ENCODE measurements at places on chromosomes 6 and 20.

- no peak for DNase-seq
Observed at GRCh38 chr6:123169774-123170095, 173.7 kb downstream of the CLVS2 start.

GRCh38 chr6:145276756-145277155, 458.6 kb downstream of the EPM2A start:
- no peak for DNase-seq

GRCh38 chr6:32713241-32713640, 27.9 kb upstream of the HLA-DQA2 start:
- DNase-seq, result no peak

DNA sequence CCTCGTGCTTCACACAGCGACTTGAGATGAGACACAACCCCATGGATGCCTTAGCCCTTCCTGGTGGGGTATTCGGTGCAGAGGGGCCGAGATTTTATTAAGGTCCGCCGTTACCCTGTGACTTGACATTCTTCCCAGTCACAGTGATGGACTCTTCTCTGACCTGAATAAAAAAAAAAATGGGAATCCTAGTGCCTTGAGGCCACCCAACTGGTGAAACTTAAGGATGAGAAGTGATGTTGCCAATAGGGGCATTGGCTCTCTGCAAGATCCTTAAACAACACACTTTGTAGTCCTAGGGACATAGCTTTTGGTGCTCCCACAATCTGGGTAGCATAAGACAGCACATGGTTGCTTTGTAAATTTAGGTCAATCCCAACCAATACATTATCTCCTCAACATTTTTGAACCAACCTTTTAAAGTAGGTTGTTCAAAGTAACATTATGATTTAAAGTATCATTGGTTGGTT, 814 bp upstream of the ADNP start:
- no peak for DNase-seq

- no peak for DNase-seq
Observed at GRCh38 chr6:13302751-13303667, 25.3 kb downstream of the TBC1D7 start.

- no peak for DNase-seq
Observed at GRCh38 chr6:11853678-11854407, 75.2 kb upstream of the ADTRP start.

DNA sequence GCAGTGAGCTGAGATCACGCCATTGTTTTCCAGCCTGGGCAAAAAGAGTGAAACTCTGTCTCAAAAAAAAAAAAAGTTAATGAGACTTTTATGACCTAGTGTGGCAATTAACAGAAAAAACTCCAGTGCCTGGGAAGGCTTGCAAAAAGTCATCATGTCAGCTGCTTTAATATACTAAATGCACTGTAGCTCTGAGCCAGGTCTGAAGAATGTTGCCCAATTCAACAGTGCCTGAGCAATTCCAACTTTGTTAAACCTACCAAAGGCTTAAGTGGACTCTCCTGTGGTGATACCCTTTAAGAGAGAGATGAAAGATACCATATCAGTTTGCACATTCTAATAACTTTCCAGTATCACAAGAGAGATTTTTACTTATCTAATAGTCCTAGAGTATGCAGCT, 6.5 kb upstream of the ROS1 start:
- DNase-seq, result no peak

DNA sequence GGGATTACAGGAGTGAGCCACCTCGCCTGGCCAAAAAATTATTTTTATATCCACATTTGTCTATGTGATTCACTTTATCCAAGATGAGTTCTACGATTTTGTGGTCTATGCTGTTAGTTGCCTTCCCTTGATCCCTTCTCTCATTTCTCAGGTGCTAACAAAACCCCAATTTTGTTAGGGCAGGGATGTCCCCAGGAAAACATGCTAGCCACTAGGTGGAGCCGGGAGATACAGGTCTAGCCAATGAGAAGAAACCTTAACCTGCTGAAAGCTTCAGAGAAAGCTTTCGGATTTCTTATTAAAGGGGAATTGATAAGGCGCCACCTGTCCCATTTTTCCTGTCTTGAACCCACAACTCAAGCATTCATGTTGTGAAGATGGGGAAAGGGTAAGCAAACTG, 167.4 kb upstream of the OLIG3 start:
- DNase-seq, result no peak

DNA sequence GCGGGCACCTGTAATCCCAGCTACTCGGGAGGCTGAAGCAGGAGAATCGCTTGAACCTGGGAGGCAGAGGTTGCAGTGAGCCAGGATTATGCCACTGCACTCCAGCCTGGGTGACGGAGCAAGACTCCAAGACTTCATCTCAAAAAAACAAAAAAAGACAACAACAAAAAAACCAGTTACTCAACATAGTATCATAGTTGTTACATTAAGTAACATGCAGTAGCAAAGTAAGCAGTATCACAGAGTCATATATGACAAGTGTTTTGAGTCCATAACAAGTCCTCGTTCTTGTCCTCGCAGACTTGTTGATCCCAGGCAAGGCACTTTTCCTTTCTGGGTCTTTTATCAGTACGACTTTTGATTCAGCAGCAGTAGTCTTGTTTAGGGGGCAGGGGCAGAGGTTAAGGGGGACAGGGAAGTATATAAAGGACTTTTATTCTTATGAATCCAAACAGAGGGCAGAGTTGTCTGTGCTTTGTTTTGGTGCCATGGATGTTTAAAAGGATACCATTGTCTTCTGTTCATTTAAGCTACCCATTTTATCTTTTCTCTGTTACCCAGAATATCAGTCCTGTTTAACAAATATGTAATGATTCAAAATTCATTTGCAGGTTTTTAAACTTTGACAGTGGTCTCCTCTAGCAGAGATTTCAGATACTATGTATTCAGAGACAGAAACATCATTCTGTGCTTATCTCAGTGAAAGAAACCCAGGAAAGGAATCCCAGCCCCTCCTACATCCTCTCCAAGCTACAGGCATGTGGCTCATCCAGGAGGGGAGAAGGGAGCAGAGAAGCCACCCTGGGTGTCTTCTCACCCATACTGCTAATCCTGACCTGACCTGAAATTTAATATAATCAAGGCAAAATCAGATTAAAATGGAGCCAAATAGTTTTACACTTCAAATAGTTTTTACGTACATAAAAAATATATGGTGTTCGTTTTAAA, 137.9 kb upstream of the EDN1 start:
- DNase-seq, result no peak

DNA sequence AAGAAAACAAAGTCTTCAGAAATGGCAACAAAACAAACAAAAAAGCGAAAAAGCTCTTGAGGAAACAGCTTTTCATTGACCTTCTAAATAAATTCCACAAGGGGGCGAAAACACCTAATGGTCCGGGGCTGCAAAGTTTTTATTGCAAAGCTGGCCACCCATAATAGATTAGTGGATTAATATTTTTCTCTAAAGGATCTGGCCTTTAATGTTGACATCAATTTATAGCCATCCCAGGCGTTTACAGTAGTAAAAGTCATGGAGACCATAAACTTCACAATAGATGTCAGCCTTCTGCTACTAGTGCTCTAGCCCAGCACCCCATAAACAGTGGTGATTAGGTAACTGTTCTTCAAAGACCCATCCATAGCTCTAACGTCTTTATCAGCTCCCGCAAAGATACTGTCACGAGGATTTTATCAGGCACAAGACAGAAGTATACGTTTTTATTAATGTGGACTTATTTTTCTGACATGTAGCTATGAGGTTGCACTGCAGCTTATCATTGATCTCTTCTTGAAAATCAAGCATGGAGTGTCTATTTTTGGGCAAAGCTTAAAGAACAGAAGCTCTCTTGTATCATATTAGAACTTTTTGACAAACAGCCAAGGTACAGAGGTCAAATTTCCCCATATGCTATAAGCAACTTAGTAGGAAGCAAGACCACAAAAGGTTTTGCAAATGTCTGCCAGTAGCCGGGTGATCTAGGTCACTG, 4.7 kb downstream of the CITED2 start:
- DNase-seq, result no peak

GRCh38 chr20:52461582-52461981, 270.0 kb upstream of the ZFP64 start:
- DNase-seq, result no peak

- no peak for DNase-seq
Observed at GRCh38 chr20:44732327-44732726, 13.3 kb upstream of the KCNK15 start.

DNA sequence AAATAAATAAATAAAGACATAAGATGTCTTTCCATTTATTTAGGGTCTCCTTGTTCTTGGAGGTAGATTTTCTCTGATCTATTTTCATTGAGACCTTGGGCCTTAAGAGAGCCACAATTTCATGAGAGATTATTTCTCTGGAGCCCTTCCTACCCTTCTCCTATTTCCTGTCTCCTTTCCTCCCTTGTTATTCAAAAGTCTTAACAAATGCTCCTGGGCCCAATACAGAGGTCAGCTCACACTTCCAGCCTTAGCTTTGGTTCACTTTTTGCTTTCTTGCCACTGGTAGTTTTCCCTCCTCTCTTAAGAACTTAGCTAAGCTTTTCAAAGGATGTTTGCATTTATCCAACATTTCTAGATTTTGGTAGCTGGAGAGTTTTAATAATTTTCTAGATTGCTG, 44.0 kb downstream of the PTPRA start:
- no peak for DNase-seq

DNA sequence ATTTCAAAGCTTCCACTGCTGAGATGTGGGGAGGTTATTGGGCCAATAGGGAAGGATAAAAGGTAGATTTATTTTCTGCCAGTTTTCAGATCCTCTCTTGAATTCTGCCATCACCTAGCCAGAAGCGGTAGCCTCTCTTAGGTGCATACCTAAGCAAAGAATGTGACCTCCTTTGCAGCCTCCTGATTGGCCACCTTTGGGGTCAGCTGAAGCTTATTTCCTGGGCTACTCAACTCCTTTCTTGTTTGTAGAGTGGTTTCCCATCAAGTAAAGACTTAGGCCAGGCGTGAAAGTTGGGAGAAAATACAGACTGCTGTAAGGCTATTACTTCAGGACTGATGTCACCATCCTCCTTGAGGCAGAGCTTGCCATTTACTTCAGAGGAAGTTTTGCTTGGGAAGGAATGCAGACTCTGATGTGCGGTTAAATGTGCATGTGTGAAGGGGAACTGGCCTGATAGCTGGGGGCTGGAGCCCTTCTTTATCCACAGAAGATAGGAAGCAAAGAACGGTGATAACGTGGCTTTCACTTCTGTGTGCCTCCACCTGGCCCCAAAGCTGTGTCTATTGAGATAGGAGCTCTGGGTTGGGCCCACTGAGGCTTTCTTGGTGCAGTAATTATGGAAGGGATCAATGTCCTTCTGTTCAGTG, 70.1 kb downstream of the TRMT11 start:
- DNase-seq, result no peak

GRCh38 chr6:138601128-138601527, 101.8 kb upstream of the NHSL1 start:
- DNase-seq, result no peak

GRCh38 chr6:34103321-34103720, 42.6 kb downstream of the GRM4 start:
- no peak for DNase-seq

DNA sequence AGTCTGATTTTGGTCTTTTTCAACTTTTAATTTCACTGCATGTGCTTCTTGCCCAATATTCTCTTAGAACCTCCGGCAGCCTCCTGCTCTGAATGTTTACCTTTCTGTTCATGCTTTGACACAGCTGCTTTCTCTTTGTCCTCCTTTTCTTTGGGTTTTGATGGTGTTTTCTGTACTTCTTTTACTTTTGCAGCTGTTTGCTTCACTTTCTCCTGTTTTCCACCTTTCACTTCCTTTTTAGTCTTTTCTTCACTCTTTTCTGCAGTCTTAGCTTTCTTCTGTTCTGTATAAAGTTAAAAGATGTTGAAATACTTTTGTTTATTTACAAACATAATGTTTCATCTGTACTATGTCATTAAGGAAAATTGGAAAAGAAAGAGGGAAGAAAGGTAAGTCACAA, 133.1 kb downstream of the TRDN start:
- no peak for DNase-seq

DNA sequence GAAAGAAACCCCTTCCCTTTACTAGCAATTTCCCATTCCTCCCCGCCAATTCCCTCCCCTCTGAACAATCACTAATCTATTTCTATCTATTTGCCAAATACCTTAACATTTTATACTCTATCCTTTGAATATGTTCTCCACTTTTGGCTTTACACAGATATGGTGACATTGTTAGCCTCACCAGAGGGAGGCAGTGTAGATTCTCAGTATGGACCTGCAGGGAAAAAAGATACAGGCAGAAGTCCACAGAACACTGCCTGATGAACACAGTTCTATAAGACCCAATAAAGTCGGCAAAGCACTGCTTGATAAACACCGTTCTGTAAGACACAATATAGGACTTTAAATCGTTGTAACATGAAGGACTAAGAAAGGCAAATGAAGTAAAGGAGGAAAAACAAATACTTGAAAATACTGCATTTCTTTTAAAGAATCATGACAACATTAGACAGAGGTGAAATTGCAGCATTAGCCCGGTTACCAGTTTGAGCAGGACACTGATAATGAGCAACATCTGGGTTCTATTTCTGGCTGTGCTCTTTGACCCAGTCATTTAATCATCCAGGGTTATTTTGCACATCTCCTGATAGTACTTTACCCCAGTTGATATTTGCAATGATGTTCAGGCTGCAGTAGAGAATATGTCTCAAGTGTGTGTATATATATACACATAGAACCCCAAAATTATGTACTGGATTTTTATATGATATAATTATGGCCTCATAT, 296.8 kb downstream of the UTRN start:
- DNase-seq, result no peak

DNA sequence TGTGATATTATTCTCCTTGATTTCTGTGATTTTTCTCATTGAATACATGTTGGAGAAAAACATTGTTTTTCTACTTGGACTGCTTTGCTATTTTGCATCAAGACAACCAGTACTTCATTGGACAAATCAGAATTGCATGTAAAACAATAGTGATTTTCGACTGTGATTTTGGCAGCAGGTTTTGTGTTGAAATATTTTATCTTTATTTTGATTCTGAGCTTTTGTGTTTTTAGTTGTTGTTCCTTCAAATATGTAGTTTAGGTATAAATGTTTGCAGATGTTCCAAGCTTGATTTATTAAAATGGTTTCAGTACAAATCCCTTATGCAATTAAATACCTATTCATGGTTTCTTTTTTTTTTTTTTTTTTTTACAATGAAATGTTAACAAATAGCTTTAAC, 754.1 kb downstream of the DOK5 start:
- DNase-seq, result no peak

- no peak for DNase-seq
Observed at GRCh38 chr6:11810039-11810541, 31.5 kb upstream of the ADTRP start.

DNA sequence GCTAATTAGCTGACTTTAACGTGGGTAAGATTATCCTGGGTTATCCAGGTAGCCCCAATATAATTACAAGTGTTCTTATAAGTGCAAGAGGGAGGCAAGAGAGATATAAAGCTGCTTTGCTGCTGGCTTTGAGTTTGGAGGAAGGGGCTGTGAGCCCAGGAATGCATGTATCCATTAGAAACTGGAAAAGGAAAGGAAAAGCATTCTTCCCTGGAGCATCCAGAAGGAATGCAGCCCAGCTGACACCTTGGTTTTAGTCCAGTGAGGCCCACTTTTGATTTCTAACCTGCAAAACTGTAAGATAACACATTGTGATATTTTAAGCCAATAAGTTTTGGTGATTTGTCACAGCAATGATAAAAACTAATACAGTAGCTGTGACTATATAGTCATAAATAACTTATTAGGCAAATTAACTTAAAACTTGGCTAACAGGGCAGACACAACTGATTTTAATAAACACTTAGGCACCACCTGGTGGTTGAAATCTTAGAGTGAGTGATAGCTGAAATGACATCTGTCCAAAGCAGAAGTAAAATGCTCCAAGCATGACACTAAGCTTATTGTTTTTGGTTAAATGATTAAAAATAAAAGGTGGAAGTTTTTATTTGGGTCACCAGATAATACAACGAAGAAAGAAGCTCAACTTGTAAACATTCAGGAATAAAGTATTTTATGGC, 35.6 kb downstream of the ADGRF4 start:
- DNase-seq, result no peak

Data from progenitor cell of endocrine pancreas (in vitro differentiated cells).